ENCODE measurements at places on chromosomes 7 and 10.

- DNase-seq = no peak
Observed at GRCh38 chr7:30135301-30136116, 723 bp downstream of the MTURN start.

DNA sequence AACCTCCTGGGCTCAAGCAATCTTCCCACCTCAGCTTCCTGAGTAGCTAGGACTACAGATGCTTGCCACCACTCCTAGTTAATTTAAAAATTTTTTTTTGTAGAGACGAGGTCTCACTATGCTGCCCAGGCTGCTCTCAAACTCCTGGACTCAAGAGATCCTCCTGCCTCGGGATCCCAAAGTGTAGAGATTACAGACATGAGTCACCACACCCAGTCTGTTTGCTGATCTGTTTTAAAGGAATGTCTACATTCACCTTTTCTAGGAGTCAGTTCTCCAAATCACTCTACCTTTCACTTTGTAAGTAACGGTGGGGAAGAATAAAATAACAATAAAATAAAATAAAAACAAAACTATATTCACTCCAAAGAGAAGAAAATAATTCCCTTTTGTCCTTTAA is 86.6 kb upstream of the AGBL3 start:
- peak; percentile 74 for DNase-seq

GRCh38 chr7:63112764-63113712 is 885.6 kb upstream of the ZNF722 start:
- DNase-seq = no peak

DNA sequence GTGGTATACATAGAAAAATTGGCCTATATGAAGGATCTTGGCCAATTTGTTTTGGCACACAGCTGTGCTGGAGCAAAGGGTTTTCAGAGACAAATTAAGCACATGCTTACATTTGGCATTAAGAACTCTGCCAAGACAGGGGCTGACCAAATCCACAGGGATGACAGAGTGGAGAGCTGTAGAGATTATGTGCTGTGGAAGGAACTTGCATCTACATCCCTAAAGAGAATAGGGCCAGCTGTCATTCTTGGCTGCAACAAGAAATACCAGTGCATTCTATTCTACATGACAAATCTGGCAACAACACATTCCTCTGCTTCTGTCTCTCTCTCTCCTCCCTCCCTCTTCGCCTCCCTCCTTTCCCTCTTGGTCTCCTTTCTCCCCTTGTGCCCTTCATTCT is 75.6 kb downstream of the POM121L12 start:
- no peak for DNase-seq

DNA sequence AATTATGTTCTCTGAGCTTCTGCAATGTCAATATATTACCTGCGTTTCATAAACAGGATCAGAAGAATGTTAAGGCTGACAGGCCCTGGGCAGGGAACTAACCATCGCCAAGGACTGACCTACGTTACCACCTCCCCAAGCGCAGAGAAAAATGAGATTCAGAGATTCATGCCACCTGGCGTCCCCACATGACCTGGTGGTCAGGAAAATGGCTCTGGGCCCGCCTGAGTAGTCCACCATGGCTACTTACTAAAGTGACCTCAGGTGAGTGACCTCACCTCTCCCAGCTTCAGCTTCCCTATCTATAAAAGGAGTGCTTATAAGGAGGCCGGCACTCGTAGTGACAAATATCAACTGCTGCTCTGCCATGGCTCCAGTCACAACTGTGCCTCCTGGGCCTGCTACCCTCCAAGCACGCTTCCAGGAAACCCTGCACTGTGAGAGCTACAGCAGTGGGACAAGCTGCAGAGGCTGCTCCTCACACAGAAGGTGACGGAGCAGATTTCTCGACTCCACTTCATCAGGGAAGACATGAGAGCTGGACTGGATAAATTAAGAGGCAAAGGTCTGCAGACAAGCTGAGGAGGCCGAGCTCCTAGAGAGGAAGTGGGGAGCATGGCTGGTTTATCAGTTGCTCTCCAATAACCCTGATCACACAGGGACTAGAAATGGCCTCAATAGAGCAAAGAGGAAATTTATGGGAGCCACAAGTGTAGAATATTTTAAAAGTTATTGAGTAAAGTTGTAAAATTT is 103.0 kb downstream of the RNF216 start:
- no peak for DNase-seq

DNA sequence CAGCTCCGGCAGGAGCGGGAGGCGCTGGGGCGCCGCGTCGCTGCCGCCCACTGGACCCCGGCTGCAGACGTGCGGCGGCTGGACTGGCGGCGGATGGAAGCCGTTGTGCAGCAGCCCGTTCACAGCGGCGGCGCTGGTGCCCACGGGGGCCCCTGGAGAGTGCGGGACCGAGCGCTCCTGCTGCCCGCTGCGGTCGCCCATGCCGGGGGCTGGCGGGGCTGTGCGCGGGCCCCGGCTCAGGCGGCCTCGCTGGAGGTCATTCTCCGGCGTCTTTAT is 413 bp downstream of the PANK1 start:
- DNase-seq = no peak

DNA sequence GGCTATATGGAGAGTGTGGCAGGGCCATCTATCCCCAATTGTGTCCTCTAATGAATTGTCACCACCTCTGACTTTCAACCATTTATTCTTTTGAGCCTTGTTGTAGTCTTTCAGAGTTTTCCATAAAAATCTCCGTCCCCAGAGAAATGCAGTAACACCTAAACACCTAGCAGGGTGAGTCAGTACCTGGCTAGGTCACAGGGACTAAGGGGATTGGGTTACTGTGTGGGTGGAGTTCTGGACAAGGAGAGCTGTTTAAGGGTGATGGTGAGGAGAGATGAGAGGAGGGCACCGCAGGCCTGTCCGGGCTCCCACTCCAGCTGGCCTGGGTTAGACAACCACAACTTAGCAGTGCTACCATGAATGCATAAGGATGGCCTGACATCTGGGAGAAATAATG is 186.2 kb upstream of the LYZL1 start:
- DNase-seq = no peak

DNA sequence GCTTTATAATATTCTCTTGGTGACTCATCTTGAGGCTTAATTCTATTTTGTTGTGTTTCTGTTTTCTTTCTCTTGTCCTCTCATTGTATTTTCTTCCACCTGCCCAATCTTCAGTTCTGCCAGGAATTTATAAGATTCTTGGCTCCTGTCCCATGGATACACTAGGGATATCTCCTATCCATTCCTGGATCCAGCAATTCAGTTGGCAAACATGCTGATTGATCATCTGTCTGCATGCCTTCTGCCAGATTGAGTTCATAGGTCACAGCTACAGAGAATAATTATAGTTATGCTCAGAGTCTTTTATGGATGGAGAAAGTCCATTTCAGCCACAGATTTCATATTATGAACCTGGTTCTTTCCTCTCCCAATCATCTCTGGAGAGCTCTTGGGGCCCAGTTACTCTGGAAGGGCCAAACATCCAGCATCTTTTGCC is 140.4 kb upstream of the MAGI2 start:
- DNase-seq = peak; percentile 2

GRCh38 chr7:116828281-116828680 is 34.1 kb upstream of the CAPZA2 start:
- DNase-seq = no peak

- peak; percentile 67 for DNase-seq
Observed at GRCh38 chr10:50572017-50572491, 51.7 kb downstream of the SGMS1 start.

DNA sequence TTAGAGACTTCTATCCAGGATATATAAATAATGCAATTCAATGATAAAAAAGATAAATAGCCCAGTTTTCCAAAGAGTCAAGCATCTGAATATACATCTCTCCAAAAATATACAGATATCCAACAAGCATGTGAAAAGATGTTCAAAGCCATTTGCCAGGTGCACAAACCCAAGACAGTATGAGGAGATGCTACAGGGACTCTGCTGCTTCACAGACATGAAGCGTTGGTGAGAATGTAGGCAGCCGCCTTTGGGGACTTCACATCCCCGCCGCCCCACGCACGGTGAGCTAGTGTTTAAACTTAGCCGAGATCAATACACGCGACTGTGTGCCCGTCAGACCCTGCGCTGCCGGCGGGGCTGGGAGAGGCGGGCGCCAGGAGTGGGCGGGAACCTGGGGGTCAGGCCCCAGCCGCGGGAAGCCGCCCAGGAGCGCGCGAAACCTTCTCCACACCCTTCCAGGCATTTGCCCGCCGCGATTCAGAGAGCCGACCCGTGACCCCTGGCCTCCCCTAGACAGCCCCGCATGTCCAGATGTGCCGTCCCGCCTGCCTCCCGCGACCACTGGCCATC is 927 bp upstream of the ALOX5 start:
- DNase-seq = no peak

GRCh38 chr10:131946321-131946751 is 35.4 kb downstream of the BNIP3 start:
- peak; percentile 40 for DNase-seq

GRCh38 chr10:78972160-78972946 is 96.4 kb upstream of the ZMIZ1 start:
- DNase-seq = peak; percentile 89

GRCh38 chr10:92208736-92209135 is 82.1 kb downstream of the CPEB3 start:
- DNase-seq = peak; percentile 43

- DNase-seq = no peak
Observed at GRCh38 chr10:63427013-63427412, 38.8 kb downstream of the JMJD1C start.

- no peak for DNase-seq
Observed at GRCh38 chr10:59060852-59061251, 115.6 kb upstream of the PHYHIPL start.

- peak; percentile 50 for DNase-seq
Observed at GRCh38 chr10:43214071-43214955, 52.6 kb downstream of the RASGEF1A start.

DNA sequence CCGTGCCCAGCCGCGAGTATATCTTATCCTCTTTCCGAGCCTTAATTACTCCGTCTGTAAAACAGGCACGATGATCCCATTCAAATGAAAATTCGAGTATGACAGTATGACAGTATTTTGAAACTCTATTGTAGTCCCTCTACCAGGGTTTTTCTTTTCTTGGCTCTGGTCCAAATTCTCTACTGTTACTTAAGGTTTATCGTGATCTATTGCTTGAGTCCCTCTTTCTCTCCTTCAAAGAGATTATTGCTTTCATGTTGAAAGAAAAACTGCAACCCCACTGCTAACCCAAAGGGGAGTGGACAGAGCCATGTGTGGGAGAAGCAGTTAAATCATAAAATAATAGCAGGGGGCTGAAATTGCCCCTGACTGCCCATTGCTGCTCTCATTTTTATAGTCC is 1156.6 kb upstream of the AUTS2 start:
- no peak for DNase-seq

- DNase-seq = peak; percentile 36
Observed at GRCh38 chr7:518630-519483, 789 bp downstream of the PDGFA start.

DNA sequence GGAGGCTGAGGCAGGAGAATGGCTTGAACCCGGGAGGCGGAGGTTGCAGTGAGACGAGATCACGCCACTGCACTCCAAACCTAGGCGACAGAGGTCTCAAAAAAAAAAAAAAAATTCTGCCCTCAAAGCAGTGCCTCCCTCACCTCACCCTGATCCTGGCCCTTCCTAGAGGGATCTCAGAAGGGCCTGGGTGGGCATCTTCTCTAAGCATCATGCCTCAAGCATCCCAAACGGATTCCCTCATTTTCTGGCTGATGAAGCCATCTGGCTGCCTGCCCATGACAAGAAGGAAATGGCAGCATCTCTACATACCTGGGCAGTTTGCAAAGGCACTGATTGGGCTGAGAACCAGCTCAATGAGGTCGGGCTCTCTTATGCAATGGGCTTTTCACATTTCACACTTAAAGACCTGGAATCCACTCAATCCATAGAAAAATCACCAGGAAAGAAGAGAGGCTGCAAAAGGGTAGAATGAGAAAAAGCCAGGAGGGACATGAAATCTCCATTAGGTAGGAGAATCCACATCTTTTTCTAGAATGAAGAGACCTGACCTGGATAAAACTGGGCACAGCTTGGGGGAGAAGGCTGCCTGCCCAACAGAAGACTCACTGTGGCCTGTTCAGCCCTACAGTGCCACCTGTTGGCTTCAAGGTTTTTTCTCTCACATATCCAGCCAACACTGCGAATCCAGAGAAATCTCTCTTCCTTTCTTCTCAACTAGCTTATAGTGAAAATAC is 48.1 kb downstream of the PDLIM1 start:
- DNase-seq = peak; percentile 57

DNA sequence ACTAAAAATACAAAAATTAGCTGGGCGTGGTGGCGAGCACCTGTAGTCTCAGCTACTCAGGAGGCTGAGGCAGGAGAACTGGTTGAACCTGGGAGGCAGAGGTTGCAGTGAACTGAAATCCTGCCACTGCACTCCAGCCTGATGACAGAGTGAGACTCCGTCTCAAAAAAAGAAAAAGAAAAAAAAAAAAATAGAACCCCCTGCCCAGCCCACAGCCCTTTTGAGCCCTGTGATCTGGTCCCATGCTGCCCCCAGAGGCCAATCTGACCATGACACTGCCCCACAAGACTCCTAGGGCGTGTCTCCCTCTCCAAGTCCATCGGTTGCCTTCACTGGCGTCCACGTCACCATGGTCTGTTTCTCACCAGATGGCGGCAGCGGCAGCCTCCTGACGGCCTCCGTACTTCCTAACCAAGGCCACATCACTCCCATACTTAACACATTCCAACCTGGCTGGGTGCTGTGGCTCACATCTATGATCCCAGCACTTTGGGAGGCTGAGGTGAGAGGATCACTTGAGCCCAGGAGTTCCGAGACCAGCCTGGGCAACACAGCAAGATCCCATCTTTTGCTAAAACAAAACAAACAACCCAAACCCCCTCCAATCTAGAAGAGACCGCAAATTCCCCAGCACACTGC is 18.0 kb downstream of the STX1A start:
- DNase-seq = peak; percentile 26

DNA sequence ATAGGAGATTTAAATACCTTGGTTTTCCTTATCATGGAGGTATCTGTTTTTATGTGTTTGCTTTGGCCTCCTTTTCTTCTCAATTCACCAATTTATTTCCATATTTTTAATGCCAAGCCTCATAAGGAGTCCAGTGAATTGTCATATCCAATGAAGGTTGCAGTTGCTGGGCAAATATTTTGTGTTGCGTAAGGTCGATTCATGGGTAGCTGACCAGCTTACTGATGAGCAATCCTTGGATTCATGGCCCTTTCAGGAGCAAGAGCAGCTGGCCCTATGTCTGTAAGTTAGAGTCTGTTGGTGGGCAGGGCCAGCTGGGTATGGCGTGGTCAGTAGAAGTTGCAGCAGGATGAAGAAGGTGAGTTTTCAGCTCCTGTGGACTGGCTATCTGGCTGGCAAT is 182.9 kb downstream of the PFKFB3 start:
- peak; percentile 81 for DNase-seq

DNA sequence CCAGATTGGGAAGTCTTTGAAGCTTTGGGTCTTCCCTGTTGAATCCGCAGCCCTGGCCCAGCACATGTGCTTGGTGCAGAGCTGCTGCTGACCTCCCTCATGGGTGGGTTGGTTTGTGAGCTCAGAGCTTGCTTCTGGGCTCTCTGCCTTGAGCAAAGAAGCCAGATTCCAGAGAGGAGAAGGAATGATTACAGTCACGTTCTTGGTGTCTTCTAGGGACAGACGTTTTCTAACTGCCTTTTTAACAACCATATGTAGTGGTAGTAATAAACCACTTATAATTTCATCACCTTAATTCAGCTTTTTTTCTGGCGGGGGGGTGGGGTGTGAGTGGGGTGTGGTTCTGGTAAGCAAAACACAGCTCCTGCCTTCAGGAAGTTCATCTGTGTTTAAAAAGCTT is 39.5 kb downstream of the LRMDA start:
- DNase-seq = no peak

- no peak for DNase-seq
Observed at GRCh38 chr7:86733783-86734182, 90.1 kb downstream of the GRM3 start.

- no peak for DNase-seq
Observed at GRCh38 chr10:48602401-48603135, 2.3 kb downstream of the ARHGAP22 start.

- DNase-seq = no peak
Observed at GRCh38 chr10:124058346-124059003, 34.9 kb downstream of the CHST15 start.
